ENCODE measurements at places on chromosomes 5 and 9. TPM values are rescaled to one million over a fixed set of nuclear protein-coding genes. Genes with fewer than 3 reads are reported as not detected.
A peak's percentile ranks its signal among the peaks of the same experiment; 100 is the strongest.

DNA sequence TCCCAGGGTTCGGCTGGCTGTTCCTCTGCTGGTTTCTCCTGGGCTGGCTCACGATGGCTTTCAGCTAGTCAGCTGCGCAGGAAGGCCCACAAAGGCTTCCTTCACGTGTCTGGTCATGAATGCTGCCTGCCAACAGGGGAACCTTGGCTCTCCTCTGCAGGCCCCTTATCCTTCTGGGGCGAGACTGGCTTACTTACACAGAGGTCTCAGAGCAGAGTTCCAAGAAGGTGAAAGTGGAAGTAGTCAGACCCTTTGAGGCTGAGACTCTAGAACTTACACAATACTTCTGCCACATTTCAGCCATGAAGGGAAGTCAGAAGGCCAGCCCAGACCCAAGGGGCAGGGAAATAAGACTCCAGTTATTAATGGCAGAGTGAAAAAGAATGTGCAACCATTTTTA is 99.5 kb downstream of the LHFPL2 start:
- H3K27me3 ChIP-seq = no peaks in the 10 kb centered on the region
- H3K4me1 ChIP-seq = peaks cover 16% of the 10 kb centered on the region
- H3K27ac ChIP-seq = no peak overlapping the region
- no peak overlapping the region for H3K4me3 ChIP-seq
- DNase-seq = no peak

The CAPSL gene
- not detected for total RNA-seq

- H3K36me3 ChIP-seq = no peaks in the 10 kb centered on the region
- peak overlapping the region; percentile 67 for H3K4me3 ChIP-seq
- H3K27me3 ChIP-seq = peaks cover 58% of the 10 kb centered on the region
- no peak for DNase-seq
Measured at GRCh38 chr9:124012368-124013301, 1.1 kb downstream of the LHX2 start.

DNA sequence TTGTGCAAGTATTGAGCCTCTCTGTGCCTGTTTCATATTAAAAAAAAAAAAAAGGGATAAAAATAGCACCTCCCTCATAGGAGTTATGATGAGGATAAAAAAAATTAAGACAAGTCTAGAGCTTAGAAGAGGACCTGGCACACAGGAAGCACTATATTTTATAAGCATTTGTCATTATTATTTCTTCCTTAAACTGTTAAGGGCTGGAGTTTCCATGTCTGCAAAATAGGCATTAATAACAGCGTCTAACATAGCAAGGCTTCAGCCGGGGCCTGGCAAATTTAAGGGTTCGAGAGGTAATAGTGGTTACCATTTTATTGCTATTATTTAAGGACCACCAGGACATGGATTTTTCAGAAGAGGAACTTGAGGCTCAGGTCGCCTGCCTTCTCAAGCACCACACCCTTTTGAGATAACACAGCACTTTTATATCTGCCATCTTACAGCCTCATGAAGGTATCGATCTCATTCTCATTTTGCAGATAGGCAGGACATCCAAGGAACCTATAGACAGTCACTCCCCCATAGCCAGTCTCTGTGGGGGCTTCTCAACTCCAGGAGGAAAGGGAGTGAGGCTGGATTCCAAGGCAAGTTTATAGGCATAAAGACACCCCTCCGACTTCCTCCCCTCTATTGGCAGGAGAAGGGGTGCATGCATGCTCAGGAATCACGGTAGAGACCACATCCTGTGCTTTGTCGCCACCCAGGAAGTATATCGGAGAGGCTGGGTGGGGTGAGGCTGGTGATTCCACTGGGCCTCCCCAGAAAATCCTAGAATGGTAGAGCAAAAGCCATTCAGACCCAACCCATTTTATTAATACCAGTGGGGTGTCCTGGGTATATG is 2.4 kb downstream of the ANXA6 start:
- peak overlapping the region; percentile 94 for H3K27ac ChIP-seq
- peak overlapping the region; percentile 91 for H3K4me3 ChIP-seq
- DNase-seq = no peak
- peaks cover 92% of the 10 kb centered on the region for H3K4me1 ChIP-seq

The LTC4S gene
- total RNA-seq = 2.7 TPM

Data from activated B cell treated with CpG ODN at 0.5 μM for 24 hours (primary cell).